Aorta (tissue), 5 donors: ENCODE measurements at places on chromosomes 1 and 21. TPM values are rescaled to one million over a fixed set of nuclear protein-coding genes. Genes with fewer than 3 reads are reported as not detected.
A peak's percentile ranks its signal among the peaks of the same experiment; 100 is the strongest.

Gene MPL
- total RNA-seq = 0.52 TPM

Gene GSTM5
- total RNA-seq = 23.4 TPM

- H3K27ac ChIP-seq = no peak overlapping the region
- H3K4me1 ChIP-seq = no peaks in the 10 kb centered on the region
- H3K4me3 ChIP-seq = no peak overlapping the region
Measured at GRCh38 chr1:15038232-15039016, 115.1 kb upstream of the TMEM51 start.

DNA sequence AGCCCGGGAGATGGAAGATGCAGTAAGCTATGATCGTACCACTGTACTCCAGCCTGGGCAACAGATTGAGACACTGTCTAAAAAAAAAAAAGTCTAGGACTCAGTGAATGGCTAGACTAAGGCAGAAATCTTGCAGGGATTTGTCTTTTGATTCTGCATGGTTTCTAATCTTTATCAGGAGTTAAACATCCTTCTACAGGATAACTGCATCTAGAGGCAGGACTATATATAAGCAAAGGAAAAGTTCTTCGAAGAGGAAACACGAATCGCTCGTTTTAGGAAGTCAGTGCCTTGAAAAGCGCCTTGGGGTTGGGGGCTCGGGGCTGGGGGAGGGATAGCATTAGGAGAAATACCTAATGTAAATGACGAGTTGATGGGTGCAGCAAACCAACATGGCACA lies 602 bp upstream of the UFC1 start:
- peak overlapping the region; percentile 57 for H3K27ac ChIP-seq
- no peaks in the 10 kb centered on the region for H3K36me3 ChIP-seq
- peak overlapping the region; percentile 70 for H3K4me3 ChIP-seq
- no peaks in the 10 kb centered on the region for H3K4me1 ChIP-seq
- DNase-seq = no peak
